Stimulated activated CD4-positive, alpha-beta T cell treated with anti-CD3 and anti-CD28 coated beads, Interleukin-4, amount 100 ng/mL, for 24 hours (primary cell): ENCODE measurements at places on chromosomes 6 and 20.

GRCh38 chr6:140001821-140002341 is 627.4 kb upstream of the CITED2 start:
- no peak for DNase-seq

- peak; percentile 42 for DNase-seq
These were observed at the start of gene UTRN for GRCh38 chr6:144284783-144285547. Gene UTRN (plus strand): TSS chr6:144285335. CDS start chr6:144291829, 6,494 bp downstream.

GRCh38 chr20:54103067-54103761 is 32.8 kb upstream of the BCAS1 start:
- peak; percentile 80 for DNase-seq

DNA sequence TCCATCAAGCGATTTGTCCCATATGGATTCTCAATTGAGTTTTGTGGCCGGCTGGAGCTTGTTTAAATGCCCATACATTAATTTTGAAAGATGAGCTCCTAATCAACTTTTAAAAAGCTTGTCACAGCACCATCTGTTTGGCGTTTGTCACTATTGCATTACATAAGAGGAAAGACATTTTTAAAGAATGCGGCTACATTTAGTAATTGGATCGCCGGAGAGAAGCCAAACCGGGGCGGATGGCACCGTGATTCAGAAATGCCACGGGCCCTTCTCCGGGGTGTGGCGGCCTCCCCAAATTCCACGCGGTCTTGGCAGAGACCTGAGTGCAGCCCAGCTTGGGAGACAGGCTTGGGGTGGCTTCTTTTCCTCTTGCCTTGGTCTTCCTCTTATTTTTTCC is 67.7 kb upstream of the ZNFX1 start:
- DNase-seq, result no peak
